Right atrium auricular region (tissue), 2 donors: ENCODE measurements at places on chromosomes 1 and 21. TPM values are rescaled to one million over a fixed set of nuclear protein-coding genes. Genes with fewer than 3 reads are reported as not detected.

GRCh38 chr1:77360256-77360655 lies 78.4 kb downstream of the AK5 start:
- DNase-seq = no peak

DNA sequence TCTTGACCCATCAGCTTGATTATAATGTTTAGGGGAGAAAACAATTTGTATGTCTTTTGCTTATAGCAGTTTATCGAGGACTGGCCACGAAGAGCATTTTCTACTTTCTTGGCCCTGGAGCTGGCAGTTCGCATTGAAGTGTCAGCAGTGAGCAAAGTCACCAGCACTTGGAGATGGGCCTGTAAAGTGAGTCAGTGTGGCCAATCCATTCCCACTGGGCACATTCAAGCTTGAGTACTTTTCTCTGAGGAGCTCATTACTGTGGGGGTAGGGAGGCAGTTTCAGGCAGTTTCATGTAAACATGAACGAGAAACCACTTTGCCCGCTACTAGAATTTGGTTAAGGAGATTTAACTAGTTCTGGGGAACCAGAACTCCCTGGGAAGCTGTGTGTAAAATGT lies 164.8 kb downstream of the PRDM2 start:
- no peak for DNase-seq

- DNase-seq = no peak
These were observed 214.7 kb upstream of the EDN2 start for GRCh38 chr1:41698916-41699860.

The SPRR1A gene
- total RNA-seq = not detected

DNA sequence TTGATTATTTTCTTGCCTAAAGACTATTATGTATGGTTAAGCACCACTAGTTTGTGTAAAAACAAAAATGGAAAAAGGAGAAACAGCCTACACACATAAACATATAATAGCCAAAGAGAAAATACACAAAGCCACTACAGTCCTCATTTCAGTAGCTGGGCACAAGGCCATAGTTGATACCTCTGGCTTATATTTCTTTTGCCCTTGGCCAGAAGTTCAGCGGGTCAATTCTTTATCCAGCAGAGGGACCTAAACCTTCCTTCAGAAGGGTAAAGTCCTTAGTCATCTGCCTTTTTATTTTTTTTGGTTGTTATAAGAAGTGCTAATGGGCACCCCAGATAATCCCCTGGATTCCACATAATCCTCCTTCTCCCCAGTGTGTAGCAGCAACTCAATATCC lies 134.1 kb downstream of the PIGK start:
- DNase-seq = no peak

The RPE65 gene
- total RNA-seq = 0.15 TPM

DNA sequence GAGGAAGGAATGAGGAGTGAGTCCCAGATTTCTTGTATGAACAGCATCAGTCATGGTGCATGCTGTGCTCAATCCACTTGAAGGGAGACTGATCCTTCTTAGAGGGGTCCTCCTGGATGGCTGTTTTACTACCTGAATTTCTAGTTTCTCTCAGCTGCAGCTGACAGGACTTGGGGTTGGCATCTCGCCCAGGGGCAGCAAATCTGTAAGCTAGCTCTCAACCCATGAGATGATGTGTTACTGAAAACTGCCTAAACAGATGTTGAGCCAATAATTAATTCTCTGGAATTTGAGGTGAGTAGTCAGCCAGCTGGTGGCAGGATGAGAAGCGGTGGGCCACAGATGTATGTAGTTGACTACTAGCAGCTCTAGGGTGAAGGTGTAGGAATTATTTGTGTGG lies 19.6 kb downstream of the BACH1 start:
- no peak for DNase-seq

DNA sequence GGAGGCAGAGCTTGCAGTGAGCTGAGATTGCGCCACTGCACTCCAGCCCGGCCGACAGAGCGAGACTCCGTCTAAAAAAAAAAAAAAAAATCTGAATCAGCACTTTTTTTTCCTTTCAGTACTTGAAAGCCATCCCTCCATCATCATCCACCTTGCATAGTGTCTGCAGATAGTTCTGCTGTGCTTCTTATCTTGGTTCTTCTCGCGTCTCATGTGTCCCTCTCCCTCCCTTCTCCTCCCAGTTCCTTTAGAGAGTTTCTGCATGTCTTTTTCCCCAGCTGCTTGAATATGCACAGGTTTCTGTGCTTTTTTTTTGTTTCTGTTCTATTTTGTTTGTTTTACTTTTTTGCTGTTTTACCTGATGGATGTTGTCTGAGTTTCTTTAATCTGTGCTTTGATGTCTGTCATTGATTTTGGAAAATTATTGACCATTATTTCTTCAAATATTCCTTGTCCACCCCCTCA lies 3.9 kb upstream of the COL18A1 start:
- no peak for DNase-seq

The NECTIN4 gene
- total RNA-seq = 0.75 TPM

The FMO1 gene
- 0.47 TPM for total RNA-seq

- no peak for DNase-seq
These were observed 136.5 kb downstream of the ZZZ3 start for GRCh38 chr1:77545970-77546369.
